Activated CD4-positive, alpha-beta T cell treated with anti-CD3 and anti-CD28 coated beads for 36 hours (primary cell): ENCODE measurements at places on chromosomes 3 and 15. TPM values are rescaled to one million over a fixed set of nuclear protein-coding genes. Genes with fewer than 3 reads are reported as not detected.

DNA sequence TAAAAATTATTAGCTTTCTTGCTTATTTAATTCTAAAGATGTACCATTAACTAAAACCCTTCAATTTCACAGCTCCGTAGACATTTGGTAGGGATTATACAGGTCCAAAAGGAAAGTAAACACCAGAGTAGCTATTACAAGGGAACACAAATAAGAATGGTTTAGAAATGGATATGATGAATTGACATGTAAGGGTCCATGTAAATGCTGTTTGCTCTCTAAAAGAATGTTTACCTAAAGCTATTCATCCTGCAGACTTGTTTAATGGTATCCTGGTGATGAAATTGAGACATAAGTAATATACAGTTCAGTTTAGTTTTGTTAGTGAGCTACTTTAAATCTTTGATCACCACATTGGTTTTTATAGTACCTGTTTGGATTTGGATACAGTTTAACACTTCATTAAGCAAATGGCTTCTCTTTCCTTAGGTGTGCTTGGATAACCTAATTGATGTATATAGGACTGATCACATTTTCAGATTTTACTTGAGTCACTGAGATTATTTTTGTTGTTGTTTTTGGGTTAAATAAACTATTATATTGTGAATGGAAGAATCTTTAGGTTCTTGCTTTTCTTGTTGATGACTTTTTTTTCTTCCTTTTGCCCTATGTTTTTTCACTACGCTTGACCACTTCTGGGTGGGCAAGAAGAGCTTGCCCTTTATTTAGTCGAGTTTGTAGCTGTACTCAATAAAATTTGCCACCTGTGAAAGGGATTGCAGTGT lies 115.4 kb downstream of the TCF12 start:
- DNase-seq, result no peak
- H3K27ac ChIP-seq, result no peak overlapping the region
- H3K4me1 ChIP-seq, result peaks cover 57% of the 10 kb centered on the region
- no peak overlapping the region for H3K4me3 ChIP-seq
- H3K27me3 ChIP-seq, result no peaks in the 10 kb centered on the region

DNA sequence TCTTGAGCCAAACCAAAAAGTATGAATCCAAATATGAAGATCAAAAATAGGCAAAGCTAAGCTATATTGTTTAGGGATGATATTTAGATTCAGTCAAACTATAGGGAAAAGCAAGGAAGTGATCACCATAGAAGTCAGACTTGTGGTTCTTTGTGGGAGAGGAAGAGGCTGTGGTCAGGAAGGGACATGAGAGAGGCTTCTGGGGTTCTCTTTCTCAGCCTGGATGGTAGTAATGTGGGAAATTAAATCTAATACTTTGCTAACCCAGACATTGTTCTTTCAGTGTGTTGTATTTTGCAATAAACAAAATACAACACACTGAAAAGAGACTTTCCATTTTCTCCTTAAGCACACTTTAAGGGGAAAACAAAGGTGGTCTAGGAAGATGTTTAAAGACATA lies 3.1 kb downstream of the CX3CR1 start:
- no peak overlapping the region for H3K4me3 ChIP-seq
- H3K36me3 ChIP-seq, result no peaks in the 10 kb centered on the region
- DNase-seq, result no peak
- H3K27ac ChIP-seq, result no peak overlapping the region
- H3K4me1 ChIP-seq, result peaks cover 6% of the 10 kb centered on the region
- H3K27me3 ChIP-seq, result no peaks in the 10 kb centered on the region

DNA sequence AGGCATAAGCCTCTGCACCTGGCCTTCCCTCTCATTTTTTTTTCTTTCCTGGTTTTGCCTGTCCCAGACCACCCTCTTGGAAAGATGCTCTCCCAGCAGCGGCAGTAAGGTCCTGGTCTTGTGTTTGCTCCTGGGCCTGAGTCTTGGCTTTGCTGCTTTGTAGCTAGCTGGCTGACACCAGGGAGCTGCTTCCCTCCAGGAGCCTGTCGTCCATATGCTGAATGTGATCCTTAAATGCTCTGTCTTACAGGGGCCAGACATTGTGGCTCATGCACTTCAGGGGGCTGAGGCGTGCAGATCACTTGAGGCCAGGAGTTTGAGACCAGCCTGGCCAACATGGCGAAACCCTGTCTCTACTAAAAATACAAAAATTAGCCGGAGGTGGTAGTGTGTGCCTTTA lies 17.2 kb downstream of the FLNB start:
- no peaks in the 10 kb centered on the region for H3K27me3 ChIP-seq
- H3K36me3 ChIP-seq, result no peaks in the 10 kb centered on the region
- no peak overlapping the region for H3K4me3 ChIP-seq
- no peak overlapping the region for H3K27ac ChIP-seq
- H3K4me1 ChIP-seq, result peaks cover 56% of the 10 kb centered on the region

- no peak overlapping the region for H3K4me3 ChIP-seq
- peak overlapping the region; percentile 83 for H3K27ac ChIP-seq
Observed at GRCh38 chr3:30668051-30668609, 61.7 kb downstream of the TGFBR2 start.

GRCh38 chr15:74821091-74821789 lies 5.2 kb upstream of the CPLX3 start:
- no peak overlapping the region for H3K27ac ChIP-seq
- DNase-seq, result no peak
- H3K4me1 ChIP-seq, result peaks cover 12% of the 10 kb centered on the region
- no peak overlapping the region for H3K4me3 ChIP-seq
- H3K27me3 ChIP-seq, result peaks cover 5% of the 10 kb centered on the region

DNA sequence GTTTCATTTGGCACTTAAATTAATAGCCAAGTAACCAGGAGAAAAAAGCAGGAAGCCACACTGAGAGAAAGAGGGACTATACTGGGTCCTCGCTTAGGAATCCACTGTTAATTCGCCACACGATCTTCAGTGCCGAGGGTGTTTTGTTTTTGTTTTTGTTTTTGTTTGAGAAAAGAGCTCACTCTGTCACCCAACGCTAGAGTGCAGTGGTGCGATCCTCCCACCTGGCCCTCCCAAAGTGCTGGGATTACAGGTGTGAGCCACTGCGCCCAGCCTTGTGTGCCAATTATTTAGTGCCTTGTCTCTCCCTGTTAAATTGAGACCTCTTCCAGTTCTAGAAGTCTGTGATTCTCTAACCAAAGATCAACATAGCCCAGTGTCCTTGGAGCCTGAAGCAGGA lies 53.8 kb upstream of the TPM1 start:
- no peaks in the 10 kb centered on the region for H3K4me1 ChIP-seq
- no peaks in the 10 kb centered on the region for H3K36me3 ChIP-seq
- peaks cover 29% of the 10 kb centered on the region for H3K27me3 ChIP-seq
- H3K4me3 ChIP-seq, result no peak overlapping the region

Gene RAB8B
- total RNA-seq, result 147 TPM

GRCh38 chr3:149448331-149448831 lies 26.1 kb upstream of the TM4SF4 start:
- DNase-seq, result no peak
- no peak overlapping the region for H3K27ac ChIP-seq
- H3K27me3 ChIP-seq, result no peaks in the 10 kb centered on the region
- no peak overlapping the region for H3K4me3 ChIP-seq
- H3K36me3 ChIP-seq, result no peaks in the 10 kb centered on the region

- no peak overlapping the region for H3K27ac ChIP-seq
- no peaks in the 10 kb centered on the region for H3K4me1 ChIP-seq
- peaks cover 3% of the 10 kb centered on the region for H3K27me3 ChIP-seq
- peak; percentile 7 for DNase-seq
- no peaks in the 10 kb centered on the region for H3K36me3 ChIP-seq
Observed at GRCh38 chr15:39312984-39313383, 267.9 kb upstream of the THBS1 start.

DNA sequence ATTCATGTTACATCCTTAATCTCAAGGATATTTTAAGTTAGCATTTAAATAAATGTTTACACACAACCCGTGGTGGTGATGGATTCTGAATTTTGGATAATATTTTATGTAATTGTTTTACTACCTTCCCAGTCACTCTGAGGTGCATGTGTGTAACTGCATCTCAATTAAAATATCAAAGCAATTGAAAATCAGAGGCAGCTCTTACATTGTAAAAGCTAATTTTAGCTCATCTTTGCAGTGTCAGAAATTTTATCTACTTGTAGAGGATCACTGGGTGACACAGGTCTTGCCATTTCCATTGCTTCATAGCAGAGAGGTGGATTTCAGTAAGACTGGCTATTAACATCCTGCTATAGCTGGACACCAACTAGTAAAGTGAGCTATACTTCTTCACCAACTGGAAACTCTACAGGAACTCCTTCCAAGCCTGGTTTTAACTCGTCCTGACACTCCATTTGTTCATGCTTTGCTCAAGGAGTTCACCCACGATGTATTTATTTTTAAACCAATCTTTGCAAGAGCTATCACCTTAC lies 19.6 kb upstream of the MITF start:
- H3K27me3 ChIP-seq, result peaks cover 5% of the 10 kb centered on the region
- no peaks in the 10 kb centered on the region for H3K36me3 ChIP-seq
- DNase-seq, result no peak
- no peak overlapping the region for H3K27ac ChIP-seq
- no peak overlapping the region for H3K4me3 ChIP-seq
- no peaks in the 10 kb centered on the region for H3K4me1 ChIP-seq

GRCh38 chr3:13294442-13295351 lies 125.4 kb downstream of the NUP210 start:
- H3K27ac ChIP-seq, result no peak overlapping the region
- H3K4me1 ChIP-seq, result peaks cover 6% of the 10 kb centered on the region
- no peak for DNase-seq
- no peaks in the 10 kb centered on the region for H3K36me3 ChIP-seq
- no peak overlapping the region for H3K4me3 ChIP-seq
- peaks cover 15% of the 10 kb centered on the region for H3K27me3 ChIP-seq

Gene GPR15
- 1.3 TPM for total RNA-seq

- no peak overlapping the region for H3K4me3 ChIP-seq
- H3K36me3 ChIP-seq, result no peaks in the 10 kb centered on the region
- H3K4me1 ChIP-seq, result no peaks in the 10 kb centered on the region
- H3K27me3 ChIP-seq, result peaks cover 2% of the 10 kb centered on the region
- DNase-seq, result no peak
Observed at GRCh38 chr3:7740458-7740857, 761.2 kb upstream of the LMCD1 start.

Gene SETD5
- 148 TPM for total RNA-seq

DNA sequence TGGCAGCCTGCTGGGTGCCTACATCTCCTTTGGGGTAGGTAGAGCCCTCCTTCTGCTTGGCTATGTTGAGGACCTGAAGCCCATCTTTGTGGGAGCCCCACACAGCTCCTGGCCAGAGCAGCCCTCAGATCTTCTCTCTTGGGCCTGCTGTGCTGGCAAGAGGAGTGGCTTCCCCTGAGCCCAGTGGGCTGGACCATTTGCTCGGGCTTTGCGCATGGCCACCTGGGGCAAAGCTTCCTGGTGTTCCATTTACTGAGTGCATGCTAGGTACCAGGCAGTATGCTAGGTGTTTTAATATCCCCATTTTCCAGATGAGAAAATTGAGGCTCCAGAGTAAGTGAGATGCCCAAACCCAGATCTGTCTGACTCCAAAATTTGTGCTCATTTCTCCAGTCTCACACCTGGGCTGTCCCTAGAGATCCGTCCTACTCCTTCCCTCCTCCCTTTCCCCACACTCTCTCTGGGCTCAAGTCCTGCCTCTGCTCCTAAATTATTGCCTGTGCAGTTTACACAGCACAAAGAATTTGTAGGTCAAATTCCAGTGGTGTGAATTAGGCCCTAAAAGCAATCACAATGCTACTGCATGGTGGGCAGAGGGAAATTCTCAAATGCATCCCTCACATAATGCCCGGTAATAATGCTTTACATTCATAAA lies 39.7 kb downstream of the SLC28A1 start:
- no peak overlapping the region for H3K27ac ChIP-seq
- H3K4me1 ChIP-seq, result peaks cover 5% of the 10 kb centered on the region
- H3K36me3 ChIP-seq, result no peaks in the 10 kb centered on the region
- DNase-seq, result no peak
- no peaks in the 10 kb centered on the region for H3K27me3 ChIP-seq

DNA sequence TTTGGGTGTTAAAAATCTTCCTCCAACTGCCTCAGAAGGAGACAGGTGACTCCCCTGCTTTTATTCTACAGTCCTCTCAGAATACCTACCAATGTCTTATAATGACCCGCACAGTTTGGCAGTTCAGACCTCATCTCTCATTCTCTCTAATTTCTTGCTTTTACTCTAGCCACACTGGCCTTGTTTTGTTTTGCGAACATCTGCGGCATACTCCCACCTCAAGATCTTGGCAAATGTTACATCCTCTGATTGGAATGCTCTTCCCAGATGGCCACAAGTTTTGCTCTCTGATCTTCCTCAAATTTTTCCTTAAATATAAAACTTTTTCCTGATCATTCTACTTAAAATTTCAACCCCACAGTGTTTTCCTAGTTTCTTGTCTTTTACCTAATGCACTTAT lies 94.1 kb downstream of the PLSCR2 start:
- H3K4me3 ChIP-seq, result no peak overlapping the region
- H3K4me1 ChIP-seq, result no peaks in the 10 kb centered on the region
- no peaks in the 10 kb centered on the region for H3K36me3 ChIP-seq
- peaks cover 1% of the 10 kb centered on the region for H3K27me3 ChIP-seq
- H3K27ac ChIP-seq, result no peak overlapping the region
- no peak for DNase-seq

- peaks cover 8% of the 10 kb centered on the region for H3K27me3 ChIP-seq
- no peaks in the 10 kb centered on the region for H3K36me3 ChIP-seq
- no peaks in the 10 kb centered on the region for H3K4me1 ChIP-seq
- H3K27ac ChIP-seq, result no peak overlapping the region
Observed at GRCh38 chr3:154135511-154136173, 14.5 kb downstream of the ARHGEF26 start.

GRCh38 chr3:178088963-178089362 lies 447.3 kb upstream of the KCNMB2 start:
- DNase-seq, result no peak
- H3K36me3 ChIP-seq, result peaks cover 3% of the 10 kb centered on the region
- H3K4me1 ChIP-seq, result peaks cover 26% of the 10 kb centered on the region
- H3K4me3 ChIP-seq, result no peak overlapping the region
- H3K27me3 ChIP-seq, result no peaks in the 10 kb centered on the region
- no peak overlapping the region for H3K27ac ChIP-seq

- H3K27me3 ChIP-seq, result no peaks in the 10 kb centered on the region
- no peak overlapping the region for H3K27ac ChIP-seq
- H3K36me3 ChIP-seq, result no peaks in the 10 kb centered on the region
- H3K4me1 ChIP-seq, result peaks cover 12% of the 10 kb centered on the region
- peak; percentile 47 for DNase-seq
Observed at GRCh38 chr3:186732169-186732766, 15.1 kb downstream of the KNG1 start.

GRCh38 chr15:74519311-74519710 lies 21.7 kb upstream of the ARID3B start:
- H3K4me1 ChIP-seq, result peaks cover 2% of the 10 kb centered on the region
- no peak for DNase-seq
- no peaks in the 10 kb centered on the region for H3K27me3 ChIP-seq
- no peak overlapping the region for H3K27ac ChIP-seq
- no peak overlapping the region for H3K4me3 ChIP-seq

DNA sequence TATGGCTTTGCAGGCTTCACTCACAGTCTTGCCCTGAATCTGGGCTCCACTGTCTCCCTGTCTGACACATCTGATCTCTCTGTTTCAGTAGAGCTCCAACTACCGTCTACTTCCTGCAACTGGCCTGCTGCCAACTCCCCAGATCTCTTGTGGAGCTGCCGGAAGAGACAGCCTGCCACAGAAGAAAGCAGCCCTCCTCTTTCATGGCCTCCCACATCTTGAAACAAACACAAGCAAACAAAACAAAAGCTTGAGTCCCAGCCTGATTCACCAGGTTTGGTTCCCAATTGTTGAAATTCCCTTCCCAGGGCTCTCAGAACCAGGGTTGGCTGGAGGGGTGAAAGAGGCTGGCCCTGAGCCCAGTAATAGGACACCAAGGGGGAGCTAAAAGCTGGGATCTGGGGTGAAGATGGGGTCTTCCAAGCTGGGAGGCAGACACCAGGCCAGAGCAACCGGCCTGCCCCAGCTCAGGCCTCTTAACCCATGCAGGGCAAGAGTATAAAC lies 55.3 kb upstream of the CA12 start:
- H3K4me3 ChIP-seq, result no peak overlapping the region
- no peaks in the 10 kb centered on the region for H3K27me3 ChIP-seq
- peaks cover 47% of the 10 kb centered on the region for H3K4me1 ChIP-seq
- peak; percentile 90 for DNase-seq
